ENCODE measurements at places on chromosomes 7 and 10.

GRCh38 chr10:124245806-124246440 is 152.5 kb upstream of the CHST15 start:
- DNase-seq: no peak

DNA sequence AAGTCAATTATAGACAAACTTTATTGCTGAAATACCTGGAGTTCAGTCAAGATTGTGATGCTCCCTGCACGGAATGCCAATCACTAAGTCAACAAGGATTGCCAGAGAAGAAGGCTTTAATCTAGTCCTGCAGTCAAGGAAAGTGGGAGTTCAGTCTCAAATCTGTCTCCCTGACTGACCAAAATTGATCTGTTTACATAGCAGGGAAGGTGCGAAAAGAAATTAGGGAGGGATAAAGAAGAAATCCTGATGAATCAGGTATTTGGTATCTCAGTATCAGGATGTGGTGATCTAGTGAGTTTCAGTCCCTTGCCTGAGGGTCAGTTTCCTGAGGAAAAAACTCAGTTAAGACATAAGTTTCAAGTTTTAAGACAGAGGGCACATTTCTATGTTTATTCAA is 2.1 kb upstream of the AKR1D1 start:
- DNase-seq: no peak

- no peak for DNase-seq
These were observed 896.9 kb downstream of the SORCS1 start for GRCh38 chr10:106267591-106267990.

DNA sequence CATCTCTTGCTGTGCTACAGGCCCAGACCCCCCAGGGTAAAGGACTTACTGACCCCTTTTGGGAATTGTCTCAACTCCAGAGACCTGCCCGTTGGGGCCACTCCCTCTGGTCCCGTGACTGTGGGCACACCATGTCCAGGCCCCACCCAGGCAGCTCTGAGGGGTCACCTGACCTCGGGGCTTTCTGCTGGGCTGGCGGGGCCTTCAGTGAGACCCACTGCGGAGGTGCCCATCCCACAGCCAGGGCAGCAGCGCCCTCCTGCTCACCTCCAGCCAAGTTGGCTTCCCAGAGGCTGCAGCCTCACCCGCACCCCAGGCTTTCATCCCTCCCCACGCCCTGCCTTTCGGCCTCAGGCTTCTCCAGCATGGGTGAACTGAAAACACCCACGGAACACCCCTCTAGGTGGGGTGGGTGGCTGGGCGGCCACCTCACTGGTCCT is 147.2 kb downstream of the DNAJB6 start:
- DNase-seq: no peak

DNA sequence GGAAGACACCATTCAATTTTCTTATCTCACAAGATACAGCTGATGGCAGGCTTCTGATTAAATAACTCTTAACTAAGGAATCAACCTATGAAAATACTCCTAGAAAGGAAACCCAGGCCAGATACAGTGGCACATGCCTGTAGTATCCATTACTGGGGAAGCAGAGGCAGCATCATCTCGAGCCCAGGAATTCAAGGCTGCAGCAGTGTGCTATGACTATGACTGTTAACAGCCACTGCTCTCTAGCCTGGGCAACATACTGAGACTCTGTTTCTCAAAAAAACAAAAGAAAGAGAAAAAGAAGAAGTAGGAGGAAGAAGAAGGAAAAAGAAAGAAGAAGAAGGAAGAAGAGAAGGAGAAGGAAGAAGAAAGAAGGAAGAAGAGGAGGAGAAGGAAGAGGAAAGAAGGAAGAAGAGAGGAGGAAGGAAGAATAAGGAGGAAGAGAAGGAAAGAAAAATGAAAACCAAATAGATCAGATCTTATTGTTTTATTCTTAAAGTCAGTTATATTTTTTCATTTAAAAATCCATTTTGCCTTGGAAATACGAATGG is 18.0 kb downstream of the DPY19L1 start:
- DNase-seq: no peak
